Activated CD4-positive, alpha-beta T cell treated with anti-CD3 and anti-CD28 coated beads for 48 hours (primary cell): ENCODE measurements at places on chromosomes 5 and 9.

- no peak for DNase-seq
Measured at GRCh38 chr5:100761192-100761591, 141.9 kb downstream of the ST8SIA4 start.

DNA sequence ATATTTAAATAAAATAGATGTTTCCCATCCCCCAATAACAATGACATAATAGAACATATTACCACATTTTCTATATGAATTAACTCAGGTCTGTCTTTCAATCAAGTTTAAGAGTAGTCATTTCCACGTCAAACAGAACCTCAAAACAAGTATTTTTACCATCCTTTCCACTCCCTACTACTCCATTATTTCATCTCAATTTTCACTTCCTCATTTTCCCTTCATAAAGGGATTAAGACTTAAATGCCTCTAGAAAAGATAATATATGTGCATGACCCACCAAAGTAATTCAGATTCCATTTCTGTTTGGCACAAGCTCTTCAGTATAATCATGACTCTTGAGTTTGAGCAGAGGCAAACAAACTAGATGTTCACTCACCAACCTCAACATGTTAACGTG is 40.4 kb downstream of the ELOVL7 start:
- DNase-seq, result no peak

DNA sequence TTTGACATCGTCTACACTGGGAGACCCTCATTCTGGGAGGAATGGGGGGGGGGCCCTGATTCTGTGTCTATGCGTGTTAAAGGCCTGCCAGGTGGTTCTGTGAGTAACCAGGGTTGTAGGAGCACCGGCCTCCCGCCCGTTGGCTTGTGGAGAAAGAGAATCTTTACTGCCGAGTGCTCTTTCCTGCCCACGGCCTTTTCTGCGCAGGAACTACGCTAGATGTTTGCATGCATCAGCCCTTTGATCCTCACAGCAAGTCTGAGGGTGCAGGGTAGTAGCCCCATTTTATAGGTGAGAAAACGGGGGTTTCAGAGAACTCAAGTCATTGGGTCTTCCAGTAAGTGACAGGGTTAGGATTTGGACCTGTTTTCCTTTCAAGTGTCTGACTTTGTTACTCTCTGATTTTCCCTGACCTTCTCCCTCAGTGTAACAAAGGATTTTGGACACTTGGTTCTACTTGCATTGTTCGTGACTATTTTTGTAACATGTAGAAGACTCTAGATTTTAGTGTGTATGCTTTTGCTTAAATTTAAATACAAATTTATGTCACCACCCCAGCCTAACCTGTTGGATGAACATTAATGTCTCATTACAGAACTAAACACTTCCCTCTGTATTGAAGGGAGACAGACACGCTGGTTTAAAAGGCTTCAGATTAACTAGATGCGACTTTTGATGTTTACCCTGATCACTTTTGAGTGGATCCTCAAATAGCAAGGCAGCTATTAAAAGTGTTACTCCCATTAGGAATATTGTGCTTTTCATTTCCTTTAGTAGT is 22.0 kb downstream of the MAST4 start:
- no peak for DNase-seq

GRCh38 chr9:113783475-113783874 is 92.6 kb upstream of the ZNF618 start:
- no peak for DNase-seq

DNA sequence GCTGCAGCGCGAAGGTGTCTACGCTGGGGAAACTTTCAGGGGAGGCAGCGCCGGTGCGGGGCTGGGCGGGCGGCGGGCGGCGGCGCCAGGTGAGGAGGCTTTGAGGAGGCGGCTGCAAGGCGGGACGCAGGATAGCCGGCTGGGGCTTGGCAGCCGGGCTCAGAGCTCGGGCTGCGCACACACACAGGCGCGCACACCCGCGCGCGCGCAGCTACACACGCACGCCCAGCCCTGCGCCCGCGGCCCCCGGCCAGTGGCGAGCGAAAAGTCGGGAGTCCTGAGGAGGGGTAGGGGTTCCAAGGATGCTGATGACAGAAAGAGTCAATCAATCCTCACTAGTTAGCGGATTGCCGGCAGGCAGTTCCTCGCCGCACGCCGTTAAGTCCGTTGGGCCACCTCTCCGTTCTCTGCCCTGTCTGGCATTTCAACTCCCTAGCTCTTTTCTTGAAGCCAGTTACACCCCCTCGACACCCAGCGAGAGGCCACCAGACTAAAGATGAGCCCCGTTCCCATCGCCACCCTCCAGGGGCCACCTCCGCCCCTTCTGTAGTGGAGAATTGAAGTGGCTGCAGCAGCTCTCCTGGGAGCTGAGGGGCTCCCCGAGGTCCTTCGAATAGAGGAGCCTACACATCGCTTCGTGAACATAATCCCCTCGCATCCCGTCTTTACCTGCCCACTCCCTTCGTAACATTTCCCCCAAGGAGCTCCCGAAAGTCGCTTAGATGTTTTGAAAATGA is 1640.3 kb upstream of the C9orf72 start:
- no peak for DNase-seq

- DNase-seq, result no peak
Measured at GRCh38 chr5:174425271-174425963, 299.0 kb upstream of the MSX2 start.

DNA sequence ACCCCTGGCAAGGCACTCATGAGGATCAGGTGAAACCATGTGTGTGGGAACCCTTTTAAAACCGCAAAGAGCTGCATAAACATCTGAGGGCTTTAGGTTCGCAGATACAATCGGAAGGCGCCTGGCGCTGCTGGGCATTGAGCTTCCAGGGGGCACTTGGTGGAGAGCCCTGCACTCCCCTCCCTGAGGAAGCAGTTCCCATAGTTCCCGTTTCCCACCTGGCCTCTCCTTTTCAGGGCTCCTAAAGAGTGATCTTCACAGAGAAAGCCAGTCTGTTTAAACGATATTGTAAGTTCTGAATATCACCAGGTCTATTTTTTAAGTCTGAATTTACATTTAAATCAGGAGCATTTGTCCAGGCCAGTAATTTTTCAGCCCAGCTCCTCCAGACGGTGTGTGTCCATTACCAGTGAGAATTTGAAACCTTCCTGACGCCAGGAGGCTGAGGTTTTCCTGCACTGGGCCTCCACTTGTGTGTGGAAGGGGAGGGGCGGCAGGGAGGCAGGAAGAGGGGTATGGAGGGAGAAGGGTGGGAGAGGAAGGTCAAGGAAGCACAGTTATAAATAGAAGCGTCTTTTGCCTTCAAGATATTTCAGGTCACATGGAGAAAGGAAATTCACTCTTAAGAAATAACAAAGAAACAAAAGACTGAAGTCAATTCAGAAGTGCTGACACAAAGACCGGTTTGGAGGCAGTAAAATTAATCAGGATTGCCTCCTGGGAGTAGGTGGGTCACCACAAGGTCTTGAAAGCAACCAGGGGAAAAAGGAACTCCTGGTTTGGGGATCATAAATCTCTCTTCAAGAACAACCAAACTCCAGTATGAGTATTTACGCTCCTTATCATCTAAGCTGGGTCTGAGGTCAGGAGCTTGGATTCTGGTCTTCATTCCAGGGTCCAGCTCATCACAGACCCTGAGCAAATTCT is 14.3 kb upstream of the MGAT1 start:
- peak; percentile 17 for DNase-seq

GRCh38 chr9:84597131-84597530 is 72.4 kb upstream of the NTRK2 start:
- no peak for DNase-seq

DNA sequence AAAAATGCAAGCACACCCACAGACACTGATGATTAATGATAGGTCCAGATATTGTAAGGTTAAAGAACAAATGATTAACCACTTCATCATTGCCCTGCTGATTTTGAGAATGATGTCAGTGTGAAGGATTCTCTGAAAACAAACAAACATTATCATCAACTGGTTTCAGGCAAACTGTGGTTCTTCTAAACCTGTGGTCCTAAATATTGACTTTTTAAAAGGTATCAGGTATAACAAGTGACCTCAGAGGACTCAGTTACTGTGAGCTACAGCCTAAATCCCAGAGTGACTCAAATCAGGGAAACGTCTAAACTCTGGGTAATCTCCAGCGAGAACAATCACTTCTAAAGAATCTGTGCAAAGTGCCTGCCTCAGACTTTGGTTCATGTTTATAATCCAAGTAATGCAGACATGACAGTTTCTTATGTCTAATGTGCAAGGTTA is 172.3 kb upstream of the CDH6 start:
- DNase-seq, result no peak

DNA sequence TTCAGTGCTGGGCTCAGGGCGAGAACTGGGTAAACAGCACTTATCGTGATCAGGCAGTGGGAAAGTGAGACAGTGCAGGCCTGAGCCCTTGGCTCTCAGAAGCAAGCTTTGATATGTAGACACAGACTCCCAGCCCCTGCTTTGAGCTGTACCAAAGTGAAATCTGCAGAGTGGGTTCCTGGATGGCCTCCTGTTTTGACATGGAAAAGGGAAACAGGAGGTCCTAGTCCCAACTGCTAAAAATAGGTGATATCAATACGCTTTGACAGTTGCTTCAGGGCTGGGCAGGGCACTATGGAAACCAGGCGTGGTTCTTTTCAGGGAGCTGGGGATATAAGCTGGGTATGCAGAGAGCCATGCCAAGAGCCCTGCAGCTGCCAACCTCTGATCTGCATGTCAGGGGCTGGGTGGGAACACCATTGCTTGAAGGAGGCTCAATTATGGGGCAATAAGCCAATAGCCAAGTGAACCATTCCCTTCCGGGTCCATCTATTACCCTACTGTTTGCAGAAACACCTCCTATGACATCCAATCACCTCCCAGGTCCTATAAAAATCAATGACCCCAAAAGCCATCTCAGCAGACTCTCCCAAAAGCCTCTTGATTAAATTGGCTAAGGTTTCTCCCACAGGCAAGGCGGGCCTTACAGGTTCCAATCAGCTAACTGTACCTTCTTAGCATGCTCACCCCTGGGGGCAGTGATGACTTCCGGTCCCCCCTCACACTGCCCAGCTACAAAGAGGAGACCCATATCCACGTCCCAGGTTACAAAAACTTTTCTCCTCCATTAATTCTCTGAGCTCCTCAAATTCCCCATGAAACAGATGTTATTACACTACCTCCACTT is 45.8 kb downstream of the EPB41L4B start:
- DNase-seq, result no peak

DNA sequence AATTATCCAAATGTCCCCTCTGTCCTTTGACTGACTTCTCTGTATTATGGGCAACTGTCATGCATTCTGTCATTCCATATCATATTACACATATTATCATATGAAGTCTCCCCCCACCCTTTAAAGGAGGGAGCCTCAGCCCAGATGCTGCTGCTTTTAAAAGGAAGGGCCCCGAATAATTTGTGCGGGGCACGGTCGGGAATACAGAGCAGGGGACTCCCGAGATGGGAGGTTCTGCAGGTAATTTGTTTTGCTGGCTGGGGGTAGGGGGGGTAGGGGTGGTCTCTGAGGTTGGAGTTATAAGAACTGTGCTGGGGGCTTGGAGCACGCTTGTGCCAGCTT is 10.1 kb upstream of the LHX2 start:
- no peak for DNase-seq

GRCh38 chr5:135606431-135606830 is 27.6 kb upstream of the CXCL14 start:
- DNase-seq, result no peak

DNA sequence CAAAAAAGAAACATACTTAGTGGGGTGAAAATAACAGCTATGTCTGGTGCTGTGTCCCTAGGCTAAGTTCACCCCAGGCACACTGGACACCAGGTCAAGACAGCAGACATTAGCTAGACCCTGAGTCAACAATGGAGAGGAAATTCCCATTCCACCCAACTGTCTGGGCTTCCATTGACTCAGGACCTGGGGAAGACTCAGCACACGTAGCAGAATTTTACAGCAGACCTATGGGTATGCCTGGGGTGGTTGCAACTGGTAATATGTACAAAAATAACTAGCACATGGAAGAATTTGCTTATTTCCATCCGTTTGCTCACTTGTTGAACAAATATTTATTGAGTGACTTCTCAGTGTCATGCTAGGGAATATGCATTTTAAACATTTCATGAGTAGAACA is 117.0 kb downstream of the GAS1 start:
- no peak for DNase-seq

GRCh38 chr5:180599981-180600553 is 8.8 kb upstream of the SCGB3A1 start:
- DNase-seq, result no peak

GRCh38 chr5:111461255-111461671 is 51.1 kb downstream of the STARD4 start:
- no peak for DNase-seq

DNA sequence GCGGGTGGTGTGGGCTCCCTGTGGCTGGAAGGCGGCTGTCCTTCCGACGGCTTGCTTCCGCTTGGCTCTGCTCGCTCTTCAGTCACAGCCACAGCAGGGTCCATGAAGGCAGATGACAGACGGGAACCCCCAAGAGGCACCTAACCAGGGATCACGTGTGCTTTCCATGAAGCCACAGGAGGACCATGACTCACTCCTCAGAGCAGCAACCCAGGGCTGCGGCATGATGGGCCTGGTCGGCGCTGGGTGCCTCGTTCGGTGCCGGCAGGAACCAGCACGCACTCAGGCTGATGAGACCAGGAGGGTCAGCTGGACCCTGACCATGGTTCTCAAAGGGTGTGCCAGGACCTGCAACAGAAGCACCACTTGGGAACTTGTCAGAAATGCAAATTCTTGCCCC is 32.8 kb upstream of the MED10 start:
- DNase-seq, result no peak

GRCh38 chr9:1429297-1429696 is 379.1 kb downstream of the DMRT2 start:
- DNase-seq, result no peak

DNA sequence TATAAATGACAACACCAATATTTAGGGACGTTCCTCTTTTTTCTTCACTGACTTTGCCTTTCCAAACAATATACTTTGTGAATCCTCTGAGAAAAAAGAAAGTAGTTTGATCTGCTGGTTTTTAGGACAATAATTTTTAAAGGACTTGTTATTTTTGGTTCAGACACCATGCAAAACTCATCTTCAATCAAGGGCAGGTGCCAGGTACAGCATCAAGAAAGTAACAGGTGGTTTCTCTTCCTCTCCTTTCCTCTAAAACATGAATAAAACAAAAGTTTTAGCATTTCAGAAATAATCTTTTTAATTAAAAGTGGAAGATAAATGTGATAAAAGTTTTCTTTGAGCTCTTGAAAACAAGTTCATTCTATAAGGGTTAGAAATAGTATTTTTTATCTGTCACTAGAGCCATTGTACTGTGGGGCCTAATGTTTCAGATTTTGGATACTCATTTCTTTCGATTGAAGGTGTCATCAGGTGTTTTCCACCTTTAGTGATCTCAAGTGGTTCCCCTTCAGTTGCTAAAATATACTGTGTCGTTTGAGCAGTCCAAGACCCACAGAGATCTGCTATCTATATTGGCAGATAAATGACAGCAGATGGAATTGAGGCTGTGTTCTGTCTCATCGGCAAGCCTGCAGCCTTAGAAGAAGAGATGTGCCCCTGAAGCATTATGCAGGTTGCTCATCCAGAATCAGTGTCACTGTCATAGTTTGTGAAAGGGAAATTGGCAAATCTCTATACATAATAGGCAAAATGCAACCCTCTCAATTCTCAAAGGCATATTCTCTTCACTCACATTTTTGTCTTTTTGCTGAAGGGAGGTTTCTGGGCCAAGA is 499.7 kb downstream of the PDE4D start:
- no peak for DNase-seq

GRCh38 chr9:17462869-17463464 is 115.9 kb upstream of the SH3GL2 start:
- peak; percentile 19 for DNase-seq
